ENCODE measurements at places on chromosomes 4 and X.

GRCh38 chrX:123199338-123199737 lies 15.3 kb downstream of the GRIA3 start:
- no peak for DNase-seq

DNA sequence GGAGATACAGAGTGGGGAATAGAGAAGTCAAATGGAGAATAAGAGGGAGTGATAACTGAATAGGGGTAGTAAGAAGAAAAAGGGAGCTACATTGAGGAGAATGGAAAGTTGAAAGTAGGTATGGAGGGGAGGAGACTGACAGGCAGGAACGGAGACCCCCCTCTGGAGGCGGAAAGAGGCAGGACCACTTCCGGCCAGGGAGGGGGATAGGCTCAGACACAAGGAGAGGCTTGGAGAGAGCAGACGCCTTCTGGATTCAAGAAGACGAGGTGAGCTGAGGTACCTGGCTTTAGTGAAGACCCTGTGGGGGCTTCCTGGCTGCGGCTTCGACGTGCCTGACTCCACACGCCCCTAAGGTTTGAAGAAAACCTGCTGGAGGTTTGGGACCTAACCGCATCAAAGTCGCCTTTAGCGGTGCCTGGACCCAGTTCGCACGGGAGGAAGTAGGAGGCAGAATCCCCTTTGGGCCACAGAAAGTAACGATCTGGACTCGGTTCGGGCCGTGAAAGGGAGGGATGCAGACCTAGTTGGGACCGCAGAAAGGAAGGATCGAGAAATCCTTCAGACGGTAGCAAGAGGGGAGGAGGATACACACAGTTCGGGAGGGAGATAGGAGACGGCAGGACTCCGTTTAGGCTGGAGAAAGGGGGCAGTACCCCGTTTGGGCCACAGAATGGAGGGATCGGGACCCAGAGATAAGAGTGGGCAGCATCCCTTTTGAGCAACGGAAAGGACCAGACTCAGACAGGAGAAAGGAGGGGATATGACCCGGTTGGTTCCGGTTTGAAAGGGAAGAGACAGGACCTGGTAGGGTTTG lies at the start of gene TRO:
TSS of gene TRO (plus strand) at position 215 of the 817 bp plus-strand sequence. CDS start 1,423 bp downstream, outside the sequence.
- no peak for DNase-seq

GRCh38 chrX:130716781-130717413 lies 186.1 kb downstream of the ENOX2 start:
- DNase-seq = no peak

DNA sequence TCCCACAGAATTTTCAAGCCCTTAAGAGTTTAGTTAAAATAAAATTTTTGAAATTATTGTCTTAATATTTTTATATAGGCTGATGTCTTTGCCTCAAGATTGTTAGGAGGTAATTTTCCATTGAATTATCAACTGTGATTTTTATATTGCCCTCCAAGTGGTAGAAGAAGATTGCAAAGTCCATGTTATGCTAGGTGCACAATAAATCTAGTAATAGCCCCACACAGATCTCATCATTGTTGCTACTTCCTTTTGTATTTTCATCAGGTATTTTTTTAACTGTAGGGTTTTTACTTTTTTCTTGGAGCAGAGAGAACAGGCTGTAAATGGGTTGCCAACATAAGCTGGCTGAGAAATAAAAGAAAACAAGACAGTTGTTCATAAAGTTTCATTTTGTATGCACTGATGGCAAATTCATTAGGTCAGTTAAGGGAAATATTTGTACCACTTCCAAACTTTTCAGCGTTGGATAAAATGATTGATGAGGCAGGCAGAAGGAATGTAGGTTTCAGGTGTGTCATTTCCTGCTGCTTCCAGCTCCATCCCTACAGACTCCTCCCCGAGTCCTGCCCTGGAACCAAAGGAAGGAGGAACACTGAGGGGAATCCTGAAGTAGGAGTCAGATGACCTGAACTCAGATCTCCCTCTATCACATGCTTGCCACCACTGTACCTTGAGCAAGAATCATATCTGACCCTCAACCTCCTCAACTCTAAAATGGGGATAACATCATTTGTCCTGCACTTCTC lies 105.5 kb downstream of the PRRG1 start:
- no peak for DNase-seq

GRCh38 chr4:120007191-120007871 lies 59.3 kb downstream of the MAD2L1 start:
- DNase-seq = no peak

DNA sequence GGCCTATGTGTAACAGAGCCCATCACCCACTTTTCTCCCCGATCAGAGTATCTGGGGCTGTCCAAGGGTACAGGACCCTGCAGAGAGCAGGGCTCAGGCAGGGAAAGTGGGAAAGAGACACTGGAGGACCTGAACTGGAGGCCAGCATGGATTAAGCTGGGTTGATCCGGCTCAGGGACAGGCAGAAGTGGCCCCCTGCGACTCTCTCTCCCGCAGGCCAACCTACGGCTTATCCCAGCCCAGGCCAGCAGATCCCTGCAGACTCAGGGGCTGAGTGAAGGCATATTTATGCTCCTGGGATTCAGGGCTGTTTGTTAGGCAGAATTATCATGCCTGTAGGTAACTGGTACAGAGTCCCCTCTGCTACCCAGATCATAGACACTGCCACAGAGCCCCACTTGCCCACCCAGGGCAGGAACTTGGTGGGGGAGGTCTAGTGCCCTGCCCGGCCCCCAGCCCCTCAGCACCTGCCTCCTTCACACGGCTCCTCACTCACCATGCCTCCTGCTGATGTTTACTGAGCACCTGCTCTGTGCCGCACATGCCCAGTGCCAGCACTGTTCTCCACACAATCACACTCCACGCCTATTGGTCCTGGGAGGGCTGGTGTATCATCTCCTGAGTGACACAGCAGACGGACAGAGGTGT lies 87.3 kb downstream of the ADRA2C start:
- DNase-seq = no peak

DNA sequence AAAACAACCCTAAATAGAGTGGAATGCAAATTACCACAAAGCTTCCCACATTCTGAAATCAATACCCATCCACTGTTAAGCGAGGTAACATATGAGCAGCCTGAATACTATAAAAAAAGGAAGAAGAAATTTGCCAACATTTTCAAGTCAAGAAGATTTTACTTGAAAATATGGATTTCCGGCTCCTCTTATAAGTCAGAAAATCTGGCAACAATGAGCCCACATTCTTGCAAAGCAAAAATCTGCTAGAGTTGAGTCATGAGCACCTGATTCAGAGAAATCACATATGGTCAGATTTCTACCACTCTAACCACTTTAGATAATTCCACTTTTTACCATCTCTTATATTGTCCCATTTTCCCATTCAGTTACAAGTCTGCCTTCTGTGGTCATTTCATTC lies 395.7 kb downstream of the DTHD1 start:
- DNase-seq = no peak

DNA sequence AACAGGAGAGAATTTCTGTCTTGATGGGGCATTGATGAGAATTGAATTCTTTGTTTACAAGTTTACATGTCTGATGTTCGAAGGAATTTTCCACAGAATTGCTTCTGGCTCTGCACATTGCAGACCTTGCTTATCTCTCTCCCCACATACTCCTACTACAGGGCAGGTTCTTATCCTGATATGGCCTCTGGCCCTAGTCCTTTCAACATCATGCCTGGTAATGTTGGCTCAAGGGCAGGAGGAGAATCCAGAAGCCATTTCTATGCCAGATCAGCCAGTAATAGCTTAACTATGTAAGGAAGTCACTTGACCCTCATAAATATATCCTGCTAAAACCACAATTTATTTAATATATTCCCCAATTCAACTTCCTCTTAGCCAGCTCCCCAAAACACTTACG lies 24.3 kb upstream of the TSPAN5 start:
- DNase-seq = no peak

- DNase-seq = no peak
Observed at GRCh38 chr4:133095591-133095990, 53.5 kb upstream of the PCDH10 start.

- DNase-seq = no peak
Observed at GRCh38 chrX:9532349-9532748, 67.5 kb downstream of the TBL1X start.

GRCh38 chr4:1217366-1217765 lies 31.6 kb downstream of the CTBP1 start:
- no peak for DNase-seq

- DNase-seq = no peak
Observed at GRCh38 chrX:102659790-102660757, 8.8 kb downstream of the GPRASP1 start.

DNA sequence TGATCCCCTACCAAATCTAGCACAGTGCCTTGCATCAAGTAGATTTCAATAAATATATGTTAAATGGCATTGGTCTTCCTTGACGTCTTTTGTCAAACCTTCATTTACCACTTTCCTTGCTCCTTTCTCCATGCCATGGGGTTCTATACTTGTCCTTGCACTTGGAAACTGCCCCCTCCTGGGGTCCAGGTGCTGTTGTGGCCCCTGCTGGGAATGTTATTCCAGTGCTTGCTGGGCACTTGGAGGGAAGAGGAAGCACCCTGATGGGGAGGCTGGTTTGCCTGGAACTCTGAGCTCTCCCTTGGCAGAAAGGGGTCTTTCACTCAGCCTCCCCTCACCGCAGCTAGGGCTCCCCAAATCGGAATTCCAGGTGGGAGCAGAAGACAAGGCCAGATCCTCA lies 18.9 kb downstream of the ZNF275 start:
- no peak for DNase-seq

GRCh38 chr4:75512386-75513211 lies 1.6 kb downstream of the RCHY1 start:
- DNase-seq = no peak

DNA sequence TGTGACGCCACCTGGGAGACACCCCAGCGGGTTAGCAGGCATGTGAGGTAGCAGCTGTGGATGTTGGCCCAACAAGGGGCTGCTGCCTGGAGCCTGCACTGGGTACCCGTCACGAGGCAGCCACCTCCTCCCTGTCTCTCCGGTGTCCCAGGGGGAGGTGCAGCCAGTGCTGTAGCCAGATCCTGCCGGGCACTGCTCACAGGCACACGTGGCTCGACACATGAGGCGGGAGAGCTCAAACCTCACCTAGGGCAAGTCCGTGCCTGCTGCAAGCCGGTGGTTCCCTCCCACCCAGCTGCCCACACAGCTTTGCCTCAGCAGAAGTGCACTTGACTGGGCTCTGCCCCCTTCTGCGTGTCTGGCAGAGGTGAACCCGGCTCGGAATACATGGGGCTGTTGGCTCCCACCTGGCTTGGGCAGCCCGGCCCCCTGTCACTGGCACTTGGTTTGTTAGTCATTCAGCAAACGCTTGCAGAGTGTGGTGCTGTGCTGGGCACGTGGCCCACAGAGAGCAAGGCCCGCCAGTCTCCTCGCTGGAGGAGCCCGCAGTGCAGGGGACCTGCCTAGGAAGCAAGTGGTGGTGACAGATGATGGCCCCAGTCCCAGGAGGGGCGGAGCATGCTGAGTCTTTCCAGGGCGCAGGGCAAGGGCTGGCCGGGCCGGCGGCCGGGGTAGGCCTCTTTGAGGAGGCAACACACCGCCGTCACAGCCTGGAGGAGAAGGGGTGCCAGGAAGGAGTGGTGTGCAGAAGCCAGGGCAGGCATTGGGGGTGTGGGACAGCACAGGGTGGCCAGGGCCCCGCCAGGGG lies 10.1 kb upstream of the SH3TC1 start:
- DNase-seq = no peak

- DNase-seq = no peak
Observed at GRCh38 chr4:156596026-156596425, 375.6 kb downstream of the PDGFC start.

- no peak for DNase-seq
Observed at GRCh38 chr4:98659106-98659592, 738 bp upstream of the TSPAN5 start.

GRCh38 chrX:1274786-1275185 lies 6.2 kb downstream of the CSF2RA start:
- DNase-seq = no peak

- DNase-seq = no peak
Observed at GRCh38 chrX:111470681-111471403, 40.6 kb upstream of the SERTM2 start.

DNA sequence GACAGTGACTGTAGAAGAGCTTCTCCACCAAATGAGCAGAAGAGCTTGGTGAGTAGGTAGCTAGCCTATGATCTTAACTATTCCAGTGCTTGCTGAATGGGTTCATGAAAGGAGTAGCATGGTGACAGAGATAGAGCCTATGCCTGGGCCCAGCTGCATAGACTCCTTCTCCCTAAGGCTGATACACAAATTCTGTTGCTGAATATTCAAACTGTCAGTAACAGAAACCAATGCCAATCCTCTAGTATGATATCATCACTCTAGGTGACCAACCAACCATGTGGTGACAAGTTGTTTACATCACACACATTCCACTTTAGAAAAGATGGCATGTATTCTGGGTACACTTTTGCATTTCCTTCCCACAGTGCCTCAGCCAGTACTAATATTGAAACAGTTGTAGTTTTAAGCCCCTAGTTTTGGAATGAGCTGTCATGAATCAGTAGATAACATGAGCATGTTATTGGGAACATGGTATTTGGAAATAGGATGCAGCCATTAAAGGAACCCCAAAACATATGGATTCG lies 103.4 kb upstream of the GRXCR1 start:
- DNase-seq = no peak

GRCh38 chr4:8642651-8643321 lies 50.2 kb downstream of the CPZ start:
- no peak for DNase-seq

DNA sequence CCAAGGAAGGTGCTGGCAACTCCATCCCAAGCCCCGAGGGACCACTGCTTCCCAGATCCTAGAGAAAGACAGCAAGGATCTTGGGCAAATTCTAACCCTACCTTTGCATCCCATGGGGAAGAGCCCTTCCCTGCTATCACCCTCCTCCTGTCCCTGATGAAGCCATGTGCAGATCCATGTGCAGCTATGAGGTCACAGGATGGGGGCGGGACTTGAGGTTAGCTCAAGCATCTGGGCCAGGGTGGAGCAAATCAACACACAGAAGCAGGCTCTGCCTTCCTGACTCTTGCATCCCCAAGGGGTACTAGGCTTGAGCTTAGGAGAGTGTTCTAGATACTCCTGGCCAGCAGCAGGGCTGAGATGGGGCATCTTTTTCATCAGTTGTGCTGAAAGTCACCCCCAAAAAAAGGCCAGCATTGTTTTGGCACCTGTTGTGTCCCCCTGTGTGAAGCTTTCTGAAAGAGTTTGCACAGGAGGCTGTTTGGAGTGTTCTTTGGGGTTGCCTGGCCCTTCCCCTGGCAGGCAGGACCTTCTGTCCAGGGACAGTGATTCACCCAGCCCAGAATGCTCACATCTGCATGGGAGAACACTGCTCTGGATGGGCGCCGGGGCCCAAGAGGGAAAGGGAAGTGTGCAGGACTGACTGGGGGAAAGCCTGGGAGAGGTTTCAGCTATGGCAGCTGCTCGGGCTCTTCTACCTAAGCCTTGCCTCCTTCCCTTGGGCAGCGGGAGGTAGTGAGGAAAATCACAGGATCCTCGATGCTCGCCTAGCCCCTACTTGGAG lies 50.8 kb downstream of the PRPS1 start:
- DNase-seq = no peak
